Naive thymus-derived CD4-positive, alpha-beta T cell (primary cell): ENCODE measurements at places on chromosomes 7 and 10. TPM values are rescaled to one million over a fixed set of nuclear protein-coding genes. Genes with fewer than 3 reads are reported as not detected.

DNA sequence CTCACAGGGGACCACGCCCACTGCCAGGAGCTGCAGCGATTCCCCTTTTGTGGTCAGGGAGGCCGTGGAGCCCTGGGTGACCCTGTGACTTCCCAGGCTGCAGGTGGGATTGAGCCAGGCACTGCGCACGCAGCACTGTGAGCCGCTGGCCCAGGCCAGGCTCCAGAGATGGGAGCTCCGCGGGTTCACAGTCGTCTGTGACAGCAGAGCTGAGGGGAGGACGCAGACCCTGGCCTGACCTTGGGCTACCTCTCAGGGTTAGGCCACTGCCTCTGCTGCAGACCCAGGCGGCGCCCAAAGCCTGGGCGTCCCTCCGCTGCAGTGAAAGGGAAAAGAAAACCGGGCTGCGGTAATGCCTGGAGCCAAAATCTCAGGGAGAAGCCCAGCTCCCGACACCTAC, 107.5 kb upstream of the GPR26 start:
- no peak for DNase-seq

- no peak for DNase-seq
Observed at GRCh38 chr10:60706146-60706545, 72.1 kb upstream of the CDK1 start.

Gene GIMAP1
- 104 TPM for polyA plus RNA-seq

GRCh38 chr10:58976254-58976653, 200.2 kb upstream of the PHYHIPL start:
- DNase-seq: no peak

DNA sequence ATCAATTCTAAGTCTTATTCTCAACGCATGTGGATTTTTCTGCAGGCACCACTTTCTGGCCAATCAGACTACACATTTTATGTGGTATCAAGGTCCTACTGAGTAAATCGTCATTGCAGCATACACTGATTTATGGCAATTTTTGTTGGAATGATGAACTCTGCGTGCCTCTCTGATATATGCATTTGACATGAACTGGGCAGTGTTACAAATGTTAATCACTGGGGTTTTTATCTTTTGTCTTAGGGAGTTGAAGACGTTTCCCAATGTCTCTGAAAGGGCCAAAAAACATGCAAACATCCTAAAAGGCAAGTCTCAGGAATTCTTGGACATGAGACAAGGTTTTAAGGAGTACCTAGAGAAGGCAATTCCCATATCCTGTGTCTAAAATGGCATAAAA, 809.5 kb upstream of the CELF2 start:
- DNase-seq: no peak

Gene KCNIP2
- polyA plus RNA-seq: not detected

Gene CUL1
- polyA plus RNA-seq: 74.0 TPM

- DNase-seq: no peak
Observed at GRCh38 chr7:19508821-19509220, 200.0 kb downstream of the POLR1F start.

GRCh38 chr7:98034081-98035035, 44.4 kb upstream of the OCM2 start:
- DNase-seq: no peak

Gene UNC5B
- not detected for polyA plus RNA-seq

Gene BTBD16
- not detected for polyA plus RNA-seq

DNA sequence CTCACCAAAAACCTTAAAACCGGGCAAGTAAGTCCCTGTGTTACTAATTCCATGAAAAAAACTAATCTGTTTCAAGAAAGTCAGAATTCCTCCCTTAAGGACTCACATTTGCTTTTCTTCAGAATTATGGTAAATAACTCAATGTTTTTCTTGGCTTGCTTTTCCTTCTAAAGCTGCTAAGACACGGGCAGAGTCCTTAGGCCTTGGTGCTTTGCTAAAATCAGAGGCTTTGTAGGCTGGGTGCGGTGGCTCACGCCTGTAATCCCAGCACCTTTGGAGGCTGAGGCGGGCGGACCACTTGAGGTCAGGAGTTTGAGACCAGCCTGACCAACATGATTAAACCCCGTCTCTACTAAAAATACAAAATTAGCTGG, 32.0 kb downstream of the GNA12 start:
- DNase-seq: no peak

GRCh38 chr7:17184805-17185689, 113.4 kb upstream of the AHR start:
- DNase-seq: no peak

Gene ZNF32
- polyA plus RNA-seq: 92.2 TPM

DNA sequence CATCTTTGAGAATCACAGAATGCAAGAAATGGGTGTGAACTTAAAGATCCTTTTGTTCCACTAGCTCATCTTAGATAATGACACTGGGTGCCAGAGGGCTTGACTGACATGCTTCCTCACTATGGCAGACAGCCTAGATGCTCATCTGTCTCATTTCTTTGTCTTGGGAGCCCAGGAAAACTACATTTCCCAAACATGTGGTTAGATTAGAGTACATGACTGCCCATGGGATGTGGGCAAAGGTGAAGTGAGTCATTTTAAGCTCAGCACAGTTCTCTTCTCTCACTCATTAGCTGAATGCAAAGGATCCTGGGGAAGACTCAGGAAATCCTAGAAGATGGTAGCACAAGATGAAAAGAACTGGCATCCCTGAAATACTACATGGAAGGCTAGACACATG, 32.5 kb upstream of the TBX20 start:
- DNase-seq: no peak

DNA sequence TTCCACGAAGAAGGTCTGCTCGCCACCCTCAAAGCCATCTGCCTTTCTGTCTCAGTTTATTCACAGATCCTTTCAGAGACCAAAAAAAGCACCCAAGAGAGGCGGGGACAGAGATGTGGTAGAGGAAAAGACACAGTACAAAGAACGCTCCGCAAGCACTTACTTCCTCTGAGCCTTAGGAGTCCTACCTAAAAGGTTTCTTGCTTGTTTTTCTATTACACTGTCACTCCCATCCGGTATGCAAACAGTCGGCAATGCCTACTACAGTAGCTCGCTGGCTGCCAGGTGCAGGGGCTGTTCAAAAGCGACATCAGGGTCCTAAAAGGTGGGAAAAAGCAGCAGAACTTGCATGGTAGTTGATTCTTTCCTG, 816 bp downstream of the TECPR1 start:
- peak; percentile 86 for DNase-seq
